GM19239 (cell line): ENCODE measurements at places on chromosomes 5 and 9.

GRCh38 chr9:135048758-135049444, 38.6 kb upstream of the OLFM1 start:
- no peak for DNase-seq

- no peak for DNase-seq
These were observed 562.6 kb downstream of the NR2F1-AS1 start for GRCh38 chr5:93018461-93018860.

DNA sequence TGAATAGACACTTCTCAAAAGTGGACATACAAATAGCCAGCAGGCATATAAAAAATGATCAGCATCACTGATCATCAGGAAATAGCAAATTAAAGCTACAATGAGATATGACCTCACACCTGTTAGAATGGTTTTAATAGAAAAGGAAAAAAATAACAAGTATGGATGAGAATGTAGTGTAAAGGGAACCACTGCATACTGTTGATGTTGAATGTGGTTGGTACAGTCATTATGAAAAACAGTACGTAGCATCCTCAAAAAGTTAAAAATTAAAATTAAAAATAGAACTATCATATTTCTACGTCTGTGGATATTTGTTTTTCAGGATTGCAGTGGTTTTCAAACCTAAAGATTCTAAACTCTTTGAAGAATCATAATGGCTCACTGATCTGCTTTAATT, 215.1 kb upstream of the NREP start:
- DNase-seq, result no peak

DNA sequence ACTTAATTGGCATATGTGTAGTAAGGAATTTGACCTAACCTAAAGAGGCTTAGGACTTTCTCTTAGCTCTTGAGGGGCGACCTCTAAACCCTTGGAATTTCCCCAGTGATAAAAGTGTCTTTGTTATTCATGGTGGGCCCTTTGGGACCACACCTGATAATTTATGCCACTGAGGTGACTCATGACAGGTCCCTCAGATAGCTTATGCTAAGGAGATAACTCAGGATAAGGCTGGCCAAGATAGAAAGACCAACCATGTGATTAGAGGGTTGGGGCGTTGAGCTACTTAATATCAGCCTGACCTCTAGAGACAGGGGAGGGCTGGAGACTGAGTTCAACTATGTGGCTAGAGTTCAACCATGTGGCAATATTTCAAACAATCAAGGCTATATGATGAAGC, 218.1 kb downstream of the AP3B1 start:
- no peak for DNase-seq

GRCh38 chr9:33184963-33185362, 17.8 kb upstream of the B4GALT1 start:
- no peak for DNase-seq

- DNase-seq, result no peak
These were observed 69.9 kb upstream of the OR2K2 start for GRCh38 chr9:111399772-111400563.

- DNase-seq, result no peak
These were observed 59.6 kb upstream of the SLC27A6 start for GRCh38 chr5:128905568-128906110.

DNA sequence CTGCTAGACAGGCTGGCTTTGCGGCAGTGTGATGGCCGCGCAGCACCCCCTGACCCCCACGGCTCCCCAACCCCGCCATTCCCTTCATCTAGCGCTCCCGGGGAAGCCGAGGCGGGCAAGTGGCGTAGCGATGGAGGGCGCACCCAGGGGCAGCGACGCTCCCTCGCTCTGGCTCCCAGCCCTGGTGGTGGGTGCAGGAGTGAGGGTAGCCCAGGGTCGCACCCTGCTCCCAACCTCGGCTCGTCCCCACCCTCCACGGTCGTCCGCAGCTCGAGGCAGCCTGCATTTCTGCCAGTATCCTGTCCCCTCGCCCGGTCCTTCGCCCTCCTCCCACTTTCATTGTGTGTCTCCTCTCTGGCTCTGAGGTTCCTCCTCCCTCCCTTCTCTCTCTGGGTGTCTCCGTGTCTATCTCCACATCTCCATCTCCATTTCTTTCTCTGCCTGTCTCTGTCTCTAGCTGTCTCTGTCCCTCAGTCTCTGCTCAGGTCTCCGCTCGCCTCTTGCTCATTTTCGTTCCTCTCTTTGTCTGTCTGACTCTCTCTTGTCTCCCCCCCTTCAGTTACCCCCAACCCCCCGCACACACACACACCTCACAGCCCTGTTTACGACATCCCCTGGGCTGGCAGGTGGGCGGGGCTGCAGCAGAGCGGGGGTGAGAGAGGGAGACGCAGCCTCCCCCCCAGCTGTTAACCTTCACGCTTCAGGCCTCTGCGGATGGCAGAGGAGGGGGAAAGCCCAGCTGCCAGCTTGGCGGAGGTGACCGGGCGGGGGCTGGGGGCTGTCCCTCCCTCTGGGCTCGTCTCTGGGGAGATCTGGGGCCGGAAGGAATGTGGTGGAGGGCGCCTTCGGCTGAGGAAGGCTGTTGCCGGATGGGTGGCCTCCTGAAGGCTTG, 48.7 kb upstream of the PSD2 start:
- DNase-seq, result peak; percentile 53

DNA sequence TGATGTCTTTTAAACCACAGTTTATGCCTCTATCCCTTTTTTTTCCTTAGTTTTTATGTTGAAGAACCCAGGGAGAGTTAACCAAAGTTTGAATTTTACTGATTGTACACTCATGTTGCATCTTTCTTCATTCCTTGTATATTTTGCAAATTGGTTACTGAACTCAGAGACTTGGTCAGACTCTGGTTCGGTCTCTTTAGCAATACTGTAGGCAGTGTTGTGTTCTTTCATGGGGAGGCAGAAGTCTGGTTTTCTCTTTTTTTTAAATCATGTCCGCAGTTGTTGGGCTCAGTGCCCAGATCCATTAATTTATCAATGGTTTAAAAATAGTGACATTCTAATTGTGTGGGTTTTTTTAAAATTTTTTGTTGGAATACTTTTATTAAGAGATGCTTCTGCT, 23.4 kb downstream of the UBE2R2 start:
- no peak for DNase-seq

DNA sequence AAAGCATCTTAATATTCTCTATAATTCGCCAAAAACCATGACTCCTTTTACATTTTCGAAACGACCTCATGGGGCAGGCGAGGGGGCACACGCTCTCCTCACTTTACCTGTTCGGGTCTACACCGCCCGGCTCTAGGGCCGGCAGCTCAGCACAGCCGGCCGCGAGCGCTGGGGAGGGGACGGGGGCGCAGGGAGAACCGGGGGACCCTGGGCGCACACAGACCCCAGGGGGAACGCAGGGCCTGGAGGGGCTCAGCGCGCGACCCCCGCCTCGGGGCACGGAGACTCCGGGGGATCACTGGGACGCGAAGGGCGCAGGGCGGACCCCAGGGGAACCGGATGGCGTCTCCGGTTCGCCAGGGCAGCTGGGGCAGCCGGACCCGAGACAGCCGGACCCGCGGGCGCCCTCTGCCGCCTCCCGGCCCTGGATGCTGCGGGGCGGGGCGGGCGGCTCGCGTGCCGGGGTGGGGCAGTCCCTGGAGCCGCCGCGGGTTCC, at the start of gene AHRR:
AHRR (plus strand) TSS at position 485 of the 496 bp plus-strand sequence. CDS start 22,189 bp downstream, outside the sequence.
- peak; percentile 91 for DNase-seq

DNA sequence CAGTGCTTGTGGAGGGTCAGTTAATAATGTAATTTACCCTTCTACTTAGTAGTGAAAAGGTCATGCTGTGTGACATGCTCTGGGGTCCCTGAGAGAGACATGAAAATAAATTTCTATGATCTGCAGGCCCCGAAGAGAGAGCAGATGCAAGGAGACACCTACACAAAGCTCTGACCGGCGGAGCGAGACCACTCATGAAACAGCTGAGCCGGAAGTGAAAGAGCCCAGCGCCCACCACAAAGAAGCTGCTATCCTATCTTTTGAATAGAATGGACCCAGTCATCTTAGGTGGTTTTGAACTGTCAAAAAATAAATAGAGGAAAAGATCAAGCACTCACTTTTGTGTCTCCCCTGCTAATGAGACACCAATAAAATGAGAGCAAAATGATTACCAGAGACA, 190.0 kb downstream of the MED10 start:
- peak; percentile 36 for DNase-seq

- DNase-seq, result no peak
These were observed 73.5 kb downstream of the MFAP3 start for GRCh38 chr5:154112255-154112654.

GRCh38 chr5:57276353-57276752, 102.5 kb downstream of the GPBP1 start:
- DNase-seq, result no peak

- no peak for DNase-seq
These were observed 254.6 kb downstream of the FSTL4 start for GRCh38 chr5:133357758-133358157.

GRCh38 chr9:76151267-76151666, 243.0 kb downstream of the RFK start:
- no peak for DNase-seq

DNA sequence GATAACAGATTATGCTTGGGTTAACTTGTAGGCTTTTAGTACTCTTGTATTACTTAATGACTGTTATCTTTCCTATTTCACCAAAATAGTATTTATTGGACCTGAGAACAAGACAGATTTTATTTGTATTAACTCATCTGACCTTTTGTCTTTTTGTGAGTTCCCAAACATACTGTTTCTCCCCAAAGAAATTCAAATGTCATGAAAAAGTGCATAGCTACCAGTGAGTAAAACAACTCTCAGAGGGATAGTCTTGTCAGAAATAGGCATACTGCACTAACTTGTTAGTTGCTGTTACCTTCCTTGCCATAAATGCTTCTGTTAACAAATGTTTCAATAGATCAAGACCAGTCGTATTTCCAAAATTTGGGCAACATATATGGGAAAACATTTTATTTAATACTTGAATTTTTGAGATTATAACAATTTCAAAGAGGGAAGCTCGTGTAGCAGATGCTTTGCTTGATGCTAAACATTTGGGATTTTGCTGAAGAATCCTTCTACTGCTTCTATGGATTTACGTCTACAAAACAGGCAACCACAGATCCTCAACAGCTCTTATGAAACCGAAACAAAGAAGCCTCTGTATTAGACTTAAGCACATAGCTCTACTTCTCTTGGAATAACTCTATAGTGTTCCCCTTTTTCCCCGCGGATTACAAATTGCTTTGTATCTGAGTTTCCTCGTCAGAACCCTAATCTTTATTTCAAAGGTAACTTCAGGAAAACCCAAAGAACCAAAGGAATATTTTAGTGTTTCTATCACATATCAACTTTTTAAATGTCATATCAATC, 248.8 kb downstream of the MCTP1 start:
- DNase-seq, result no peak

DNA sequence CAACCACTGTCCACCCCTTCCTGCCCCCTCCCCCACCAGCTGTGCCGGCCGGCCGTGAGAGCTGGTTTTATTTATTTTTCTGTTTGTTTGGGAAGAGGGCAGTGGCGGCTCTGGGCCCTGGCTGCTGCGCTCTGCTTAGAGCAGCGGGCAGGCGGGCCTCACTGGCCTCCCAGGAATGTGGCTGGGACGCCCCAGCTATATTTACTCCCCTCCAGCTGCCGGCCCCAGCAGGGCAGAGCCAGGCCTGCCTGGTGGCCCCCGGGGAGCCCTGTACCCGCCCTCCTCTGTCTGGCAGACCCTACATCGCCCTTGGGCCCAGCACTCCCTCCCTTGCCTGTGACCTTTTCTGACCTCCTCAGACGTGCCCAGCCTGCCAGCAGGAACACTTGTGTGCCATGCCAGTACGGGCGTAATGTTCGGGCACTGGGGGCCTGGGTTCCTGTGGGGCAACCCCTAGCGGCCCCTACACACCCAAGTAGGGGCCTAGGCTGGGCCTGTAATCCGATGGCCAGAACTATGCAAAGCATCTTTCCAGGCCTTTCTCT, 7.7 kb downstream of the CXXC5 start:
- no peak for DNase-seq

GRCh38 chr9:89902450-89903140, 297.8 kb downstream of the GADD45G start:
- DNase-seq, result no peak

GRCh38 chr9:77954013-77954665, 77.5 kb downstream of the GNAQ start:
- DNase-seq, result no peak

DNA sequence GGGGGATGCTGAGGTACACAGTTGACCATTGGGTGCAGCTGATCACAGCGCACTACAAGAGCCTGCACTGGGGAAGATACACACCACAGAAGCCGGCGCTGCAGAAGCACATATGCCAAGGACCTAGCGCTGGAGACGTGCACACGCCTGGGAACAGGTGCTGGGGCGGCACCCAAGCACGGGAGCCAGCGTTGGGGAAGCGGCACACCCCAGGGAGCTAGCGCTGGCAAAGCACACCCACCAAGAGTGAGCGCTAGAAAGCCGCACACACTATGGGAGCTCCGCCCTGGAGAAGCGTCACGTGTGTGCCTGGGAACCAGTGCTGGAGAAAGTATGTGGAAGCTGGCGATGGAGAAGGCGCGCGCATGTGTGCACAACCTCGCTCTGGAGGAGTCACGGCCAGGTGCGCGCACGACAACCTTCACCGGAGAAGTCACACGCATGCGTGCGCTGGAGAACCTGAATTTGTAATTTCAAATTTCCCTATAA, 4.5 kb downstream of the FANCC start:
- no peak for DNase-seq

- DNase-seq, result no peak
These were observed 3.9 kb upstream of the MGAT1 start for GRCh38 chr5:180806351-180807011.

GRCh38 chr5:162703914-162704313, 636.3 kb downstream of the GABRG2 start:
- no peak for DNase-seq

- peak; percentile 57 for DNase-seq
These were observed at the start of gene PHYKPL for GRCh38 chr5:178232124-178232919. PHYKPL (minus strand) TSS chr5:178232802; CDS start chr5:178232550, 252 bp downstream.

- no peak for DNase-seq
These were observed 43.5 kb downstream of the SH3PXD2B start for GRCh38 chr5:172410662-172411483.

- DNase-seq, result no peak
These were observed 313 bp downstream of the LCN12 start for GRCh38 chr9:136952321-136952850.

- no peak for DNase-seq
These were observed at the start of gene IL11RA for GRCh38 chr9:34651876-34652601. IL11RA (plus strand) TSS chr9:34652185; CDS start chr9:34655218, 3,033 bp downstream.

- DNase-seq, result no peak
These were observed 43.8 kb downstream of the UNC5A start for GRCh38 chr5:176854164-176854563.

DNA sequence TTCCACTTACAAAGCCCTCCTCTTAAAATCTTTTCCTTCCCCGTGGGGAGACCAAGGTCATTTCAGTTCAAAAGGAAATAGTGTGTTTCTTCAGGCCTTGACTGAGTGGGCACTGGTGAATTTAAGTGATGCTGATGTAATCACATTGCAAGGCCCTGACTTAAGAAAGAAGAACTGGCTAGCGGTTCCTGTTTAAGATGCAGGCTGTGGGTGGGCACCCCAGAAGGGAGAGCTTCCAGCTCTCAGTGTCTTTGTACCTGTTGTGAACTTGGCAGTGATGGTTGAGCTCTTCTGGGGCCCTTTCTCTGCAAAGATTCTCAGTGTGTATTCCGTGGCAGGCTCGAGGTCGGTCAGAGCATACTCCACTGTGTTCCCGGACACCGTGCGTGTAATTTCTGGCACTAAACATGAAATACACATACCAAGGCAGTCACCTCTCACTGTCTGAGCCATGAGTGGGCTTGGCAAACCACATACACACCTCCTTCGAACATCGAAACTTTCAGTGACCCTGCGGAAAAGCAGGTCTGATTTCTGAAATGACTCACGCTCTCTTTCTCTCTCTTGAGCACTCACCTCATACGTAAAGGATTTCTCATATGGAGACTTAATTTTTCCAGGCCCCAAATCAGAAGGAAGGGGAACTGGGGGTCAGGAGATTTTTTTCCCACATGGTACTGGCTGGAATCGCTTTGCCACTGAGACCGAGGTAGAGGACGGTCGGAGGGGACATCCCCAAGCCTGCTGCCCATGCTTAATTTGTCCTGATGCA, 81.9 kb downstream of the TNC start:
- peak; percentile 29 for DNase-seq
